Caudate nucleus (tissue), 63 donors: ENCODE measurements at places on chromosomes 7 and 10.

DNA sequence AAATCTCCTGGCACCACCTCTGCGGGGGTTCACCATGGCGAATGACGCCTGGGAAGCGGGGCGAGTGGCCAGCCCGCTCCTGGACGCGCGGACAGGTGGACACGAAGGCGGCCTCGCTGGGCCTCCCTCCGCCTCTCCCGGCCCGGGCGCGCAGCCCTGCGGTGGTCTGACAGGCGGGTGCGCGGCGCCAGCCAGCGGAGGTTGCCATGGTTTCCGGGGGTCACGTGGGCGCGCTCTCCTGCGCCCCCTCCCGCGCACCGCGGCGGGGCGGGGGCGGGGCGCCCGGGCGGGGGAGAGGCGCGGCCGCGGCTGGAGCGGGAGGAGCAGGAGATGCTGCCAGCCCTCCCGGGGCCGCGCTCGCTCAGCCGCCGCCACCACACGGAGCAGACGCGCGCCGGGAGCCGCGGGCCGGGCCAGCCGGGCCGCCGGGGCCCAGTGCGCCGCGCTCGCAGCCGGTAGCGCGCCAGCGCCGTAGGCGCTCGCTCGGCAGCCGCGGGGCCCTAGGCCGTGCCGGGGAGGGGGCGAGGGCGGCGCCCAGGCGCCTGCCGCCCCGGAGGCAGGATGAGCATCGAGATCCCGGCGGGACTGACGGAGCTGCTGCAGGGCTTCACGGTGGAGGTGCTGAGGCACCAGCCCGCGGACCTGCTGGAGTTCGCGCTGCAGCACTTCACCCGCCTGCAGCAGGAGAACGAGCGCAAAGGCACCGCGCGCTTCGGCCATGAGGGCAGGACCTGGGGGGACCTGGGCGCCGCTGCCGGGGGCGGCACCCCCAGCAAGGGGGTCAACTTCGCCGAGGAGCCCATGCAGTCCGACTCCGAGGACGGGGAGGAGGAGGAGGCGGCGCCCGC, at the start of gene PRKAR2B:
Gene PRKAR2B, plus strand, starts transcription at position 359 of the 848 bp plus-strand sequence. Its CDS starts 203 bp downstream, at position 562.
- DNase-seq: peak; percentile 90

DNA sequence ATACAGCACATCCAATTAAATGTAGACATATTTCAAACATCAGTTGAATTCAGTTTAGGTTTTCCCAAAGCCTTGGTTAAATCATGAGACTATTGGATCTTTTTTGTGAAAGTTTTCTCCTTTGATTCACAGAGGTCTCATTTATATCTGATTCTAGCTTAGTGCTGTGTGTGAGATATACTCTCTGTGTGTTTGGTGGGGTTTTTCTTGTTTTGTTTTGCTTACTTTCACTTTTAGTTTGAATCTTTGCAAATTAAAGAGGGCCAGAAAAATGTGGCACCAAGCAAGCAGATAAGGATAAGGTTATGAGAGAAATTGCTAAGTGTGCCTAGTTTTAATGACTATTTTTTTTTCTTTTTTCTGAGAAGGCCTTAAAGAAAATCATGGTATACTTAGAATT, 12.6 kb upstream of the OR6B1 start:
- no peak for DNase-seq

- no peak for DNase-seq
These were observed 9.6 kb downstream of the ATP5F1C start for GRCh38 chr10:7797582-7797981.

DNA sequence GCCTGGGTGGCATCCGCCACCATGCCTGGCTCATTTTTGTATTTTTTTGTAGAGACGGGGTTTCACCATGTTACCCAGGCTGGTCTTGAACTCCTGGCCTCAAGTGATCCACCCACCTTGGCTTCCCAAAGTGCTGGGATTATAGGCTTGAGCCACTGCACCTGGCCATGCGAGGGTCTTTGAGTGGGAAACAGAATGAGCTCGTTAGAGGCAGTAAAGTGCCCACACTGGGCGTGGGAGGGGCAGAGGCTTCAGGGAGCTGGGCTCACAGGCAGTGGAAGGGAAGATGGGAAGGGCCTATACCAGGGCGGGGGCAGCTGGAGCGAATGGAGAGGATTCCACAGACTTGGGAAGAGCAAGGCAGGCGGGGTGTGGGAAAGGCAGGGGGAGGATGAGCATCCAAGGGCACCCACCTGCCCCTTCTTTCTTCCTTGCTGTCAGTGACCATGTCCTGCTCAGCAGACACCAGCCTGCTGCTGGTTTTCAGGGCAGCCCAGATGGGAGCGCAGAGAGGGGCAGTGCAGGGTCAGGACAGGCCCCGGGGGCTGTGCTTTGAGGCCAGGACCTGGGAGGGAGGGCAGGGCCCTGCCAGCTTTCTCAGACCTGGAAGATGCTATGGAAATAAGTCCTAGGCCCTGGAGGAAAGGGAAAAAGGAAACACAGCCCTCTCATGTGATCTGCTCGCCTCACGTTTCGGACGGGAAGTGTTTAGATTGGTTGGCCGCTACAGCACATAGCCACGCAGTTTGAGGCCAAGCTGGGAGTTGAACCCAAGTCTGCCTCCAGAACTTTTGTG, 4.2 kb downstream of the FZD9 start:
- no peak for DNase-seq

DNA sequence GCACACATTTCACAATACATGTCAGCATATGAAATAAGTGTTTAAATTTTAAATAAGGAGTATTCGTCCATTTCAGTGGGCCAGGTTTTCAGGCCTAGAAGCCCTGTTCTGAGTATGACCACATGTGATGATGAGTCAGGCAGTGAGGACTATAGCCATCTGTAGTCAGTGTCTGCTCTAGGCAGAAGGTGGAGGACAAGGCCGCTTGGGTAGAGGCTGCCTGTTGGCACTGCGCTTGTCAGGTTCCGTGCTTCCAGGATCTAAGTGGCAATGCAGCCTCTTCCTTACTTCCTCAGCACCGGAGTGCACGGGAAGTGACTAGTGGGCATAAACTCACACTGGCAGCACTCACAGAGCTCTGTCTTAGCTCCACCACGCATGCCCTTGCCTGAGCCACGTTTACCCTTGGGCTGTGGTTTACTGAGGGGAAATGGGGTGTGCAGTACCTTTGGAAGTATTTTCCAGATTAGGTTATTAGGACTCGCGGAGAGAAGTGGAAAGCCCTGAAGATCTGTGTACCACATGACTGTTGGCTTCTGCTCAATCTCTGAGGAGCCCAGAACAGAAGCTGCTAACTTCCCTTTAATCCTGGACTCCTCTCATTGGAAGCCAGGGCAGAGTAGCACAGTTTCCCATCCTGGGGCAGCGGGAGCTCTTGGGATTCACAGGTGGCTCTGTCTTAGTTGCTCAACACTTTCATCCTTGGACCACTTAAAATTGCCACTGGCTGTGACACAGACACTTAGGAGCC, 87.5 kb upstream of the GJD4 start:
- DNase-seq: no peak

GRCh38 chr10:77264107-77264506, 373.5 kb downstream of the KCNMA1 start:
- DNase-seq: no peak

GRCh38 chr10:118918116-118918515, 111.4 kb upstream of the NANOS1 start:
- no peak for DNase-seq

DNA sequence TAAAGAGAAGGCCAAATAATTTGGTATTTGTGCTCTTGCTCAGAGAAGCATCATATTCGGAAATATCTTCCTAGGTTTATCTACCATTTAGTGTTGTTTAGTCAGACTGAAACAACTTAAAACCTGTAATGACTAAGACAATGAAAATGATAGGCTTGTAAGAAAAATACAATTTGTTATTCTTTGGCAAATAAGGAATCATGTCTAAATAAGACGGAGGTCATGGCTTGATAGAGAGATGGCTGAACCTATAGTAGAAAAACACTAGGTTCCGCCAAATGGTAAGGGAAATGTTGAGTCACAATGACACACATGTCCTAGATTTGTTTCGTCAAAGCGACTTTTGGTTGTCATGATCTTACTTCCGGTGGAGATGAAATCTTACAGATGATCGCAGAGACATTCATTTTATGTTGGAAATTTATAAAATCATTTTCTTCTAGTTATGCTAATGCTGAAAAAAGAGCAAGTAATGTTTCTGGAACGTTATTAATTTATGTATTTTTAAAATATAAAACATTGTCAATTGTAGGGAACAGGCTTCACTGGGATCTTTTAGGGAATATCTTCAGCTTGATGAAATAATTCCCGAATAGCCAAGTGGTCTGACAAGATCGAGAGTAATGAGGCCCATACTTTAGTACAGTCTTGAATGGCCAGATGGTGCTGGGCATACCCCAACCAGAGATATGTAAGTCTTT, 1.0 kb downstream of the SRGN start:
- DNase-seq: no peak

- DNase-seq: no peak
These were observed 62.6 kb downstream of the ADCY1 start for GRCh38 chr7:45636733-45637132.

DNA sequence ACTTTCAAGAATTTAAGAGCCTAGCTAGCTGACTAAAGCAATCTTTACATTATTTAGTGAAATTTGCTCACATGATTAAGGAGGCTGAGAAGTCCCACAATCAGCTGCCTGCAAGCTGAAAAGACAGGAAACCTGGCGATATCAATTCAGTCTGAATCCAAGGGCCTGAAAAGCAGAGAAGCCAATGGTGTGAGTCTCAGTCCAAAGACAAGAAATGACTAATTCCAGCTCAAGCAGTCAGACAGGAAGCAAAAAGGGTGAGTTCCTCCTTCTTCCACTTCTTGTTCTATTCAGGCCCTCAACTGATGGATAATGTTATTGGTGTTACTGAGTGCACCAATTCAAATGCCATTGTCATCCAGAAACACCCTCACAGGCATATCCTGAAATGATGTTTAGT, 1231.6 kb upstream of the CELF2 start:
- no peak for DNase-seq

GRCh38 chr7:71752171-71752935, 620.4 kb downstream of the GALNT17 start:
- DNase-seq: peak; percentile 43

GRCh38 chr10:63375859-63376258, 89.9 kb downstream of the JMJD1C start:
- no peak for DNase-seq

- no peak for DNase-seq
These were observed 110.6 kb downstream of the BTRC start for GRCh38 chr10:101464599-101464998.

GRCh38 chr7:24169077-24169624, 114.8 kb upstream of the NPY start:
- DNase-seq: no peak

- no peak for DNase-seq
These were observed 102.7 kb downstream of the WDR11 start for GRCh38 chr10:120953897-120954296.

DNA sequence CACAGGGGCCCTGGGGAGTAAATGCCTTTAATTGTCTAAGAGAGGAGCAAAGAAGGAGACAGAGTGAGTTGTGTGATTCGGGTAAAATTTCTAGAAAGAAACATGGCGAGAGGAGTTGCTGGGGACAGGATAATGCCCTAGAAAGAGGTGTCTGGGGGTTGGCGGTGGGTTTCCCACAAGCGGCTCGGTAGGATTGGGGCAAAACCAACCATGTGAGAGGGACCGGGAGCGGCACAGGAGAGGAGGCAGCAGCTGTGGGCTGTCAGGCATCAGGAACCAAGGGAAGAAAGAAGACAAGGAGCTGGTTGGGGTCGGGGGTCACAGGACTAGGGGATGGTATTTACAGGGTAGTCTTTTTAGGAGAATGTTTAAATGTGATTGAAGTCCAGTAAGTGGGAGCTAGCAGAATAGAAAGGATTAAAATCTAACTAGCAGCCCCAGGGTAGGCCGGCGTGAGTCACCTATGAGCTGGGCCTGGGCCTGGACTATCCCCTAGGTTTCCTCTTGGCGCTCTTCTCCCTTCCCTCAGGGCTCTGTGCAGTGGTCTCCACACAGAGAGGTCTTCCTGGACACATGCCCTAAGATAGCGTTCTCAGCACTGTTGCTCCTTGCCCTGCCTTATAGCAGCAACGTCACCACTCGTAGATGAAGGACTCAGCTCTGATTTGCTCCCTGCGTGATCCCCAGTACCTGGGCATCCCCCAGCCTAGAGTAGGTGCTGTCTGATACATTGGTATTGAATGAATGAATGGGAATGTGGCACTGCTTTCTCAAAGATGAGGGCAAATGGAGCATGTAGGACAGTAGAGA, 32.6 kb downstream of the IKZF1 start:
- no peak for DNase-seq

GRCh38 chr10:129416956-129417765, 49.9 kb upstream of the MGMT start:
- DNase-seq: no peak

DNA sequence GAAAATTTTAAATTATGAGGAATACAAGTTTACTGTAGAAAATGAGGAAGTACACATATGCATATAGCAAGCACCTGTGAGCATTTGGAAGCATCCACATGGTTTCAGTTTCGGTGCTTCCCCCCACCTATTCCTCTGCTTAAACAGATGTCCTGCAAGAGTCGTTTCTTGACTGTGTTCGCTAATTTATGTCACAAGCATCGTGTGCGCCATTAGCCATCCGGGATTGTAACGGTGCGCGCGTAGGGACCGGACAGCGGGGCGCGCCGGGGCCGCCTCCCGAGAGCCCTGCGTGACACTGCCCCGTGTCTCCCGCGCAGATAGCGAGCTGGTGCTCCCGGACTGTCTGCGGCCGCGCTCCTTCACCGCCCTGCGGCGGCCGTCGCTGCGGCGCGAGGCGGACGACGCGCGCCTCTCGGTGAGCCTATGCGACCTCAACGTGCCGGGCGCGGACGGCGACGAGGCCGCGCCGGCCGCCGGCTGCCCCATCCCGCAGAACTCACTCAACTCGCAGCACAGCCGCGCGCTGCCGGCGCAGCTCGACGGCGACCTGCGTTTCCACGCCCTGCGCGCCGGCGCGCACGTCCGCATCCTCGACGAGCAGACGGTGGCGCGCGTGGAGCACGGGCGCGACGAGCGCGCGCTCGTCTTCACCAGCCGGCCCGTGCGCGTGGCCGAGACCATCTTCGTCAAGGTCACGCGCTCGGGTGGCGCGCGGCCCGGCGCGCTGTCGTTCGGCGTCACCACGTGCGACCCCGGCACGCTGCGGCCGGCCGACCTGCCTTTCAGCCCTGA, 90.9 kb downstream of the NEURL1 start:
- peak; percentile 34 for DNase-seq

DNA sequence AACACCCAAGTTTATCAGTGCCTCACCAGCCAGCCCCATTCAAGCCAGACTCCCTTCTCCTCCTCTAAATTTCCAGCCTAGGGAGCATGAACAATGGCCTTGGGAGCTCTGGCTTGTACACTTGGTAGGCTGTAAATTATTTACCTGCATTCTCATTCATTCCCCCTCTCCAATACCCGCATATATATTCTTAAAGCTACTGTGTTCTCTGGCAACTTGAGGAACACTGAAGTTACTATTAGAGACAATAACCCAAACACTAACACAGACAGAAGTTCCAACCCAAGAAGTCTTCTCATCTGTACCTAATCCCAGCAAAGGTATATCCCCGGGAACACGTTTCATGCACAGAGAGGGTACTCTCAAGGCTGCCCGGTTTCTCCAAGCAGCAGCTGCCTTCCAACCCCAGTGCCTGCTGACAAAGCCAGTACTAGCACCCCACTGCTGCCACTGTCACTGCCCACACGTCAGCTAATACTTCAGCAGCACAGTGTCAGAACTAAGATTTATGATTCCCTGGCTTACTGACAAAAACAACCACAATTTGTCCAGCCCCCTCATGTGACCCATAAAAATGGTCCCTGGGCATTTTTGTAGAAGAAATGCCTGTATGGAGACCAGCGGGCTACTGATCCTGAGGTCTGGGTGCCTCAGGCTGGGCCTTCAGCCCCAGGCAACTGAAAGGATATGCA, 3.1 kb downstream of the WDR91 start:
- no peak for DNase-seq
